NCI-H2081 treated with DMSO at 0.1 percent for 48 hours (cell line): ENCODE measurements at places on chromosomes 3 and 15.

GRCh38 chr15:57283774-57284503 lies 92.4 kb upstream of the CGNL1 start:
- no peak for DNase-seq

DNA sequence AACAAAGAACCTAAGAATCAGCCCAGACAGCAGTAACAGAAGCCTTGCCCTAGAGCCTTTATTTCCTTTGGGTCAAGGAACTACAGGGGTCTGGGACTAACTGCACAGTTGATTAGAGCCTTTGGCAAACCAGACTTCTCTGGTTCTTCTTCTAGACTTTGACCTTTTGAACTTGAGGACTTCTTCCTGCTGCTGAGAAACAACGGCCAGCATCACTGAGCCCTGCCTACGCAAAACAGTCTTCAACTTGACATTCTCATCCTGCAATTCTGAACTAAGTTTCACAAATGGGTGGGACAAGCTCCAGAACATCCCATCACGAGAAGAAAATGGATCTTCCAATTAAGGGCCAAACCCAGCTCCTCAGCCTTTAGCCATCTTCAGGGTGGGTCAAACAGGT lies 31.4 kb downstream of the CMTM6 start:
- no peak for DNase-seq

- DNase-seq, result no peak
These were observed 183.8 kb upstream of the MCTP2 start for GRCh38 chr15:94047566-94047965.

- no peak for DNase-seq
These were observed 71.8 kb downstream of the DTWD1 start for GRCh38 chr15:49692514-49693090.

- DNase-seq, result no peak
These were observed 534 bp downstream of the FRMD5 start for GRCh38 chr15:44194323-44195150.

DNA sequence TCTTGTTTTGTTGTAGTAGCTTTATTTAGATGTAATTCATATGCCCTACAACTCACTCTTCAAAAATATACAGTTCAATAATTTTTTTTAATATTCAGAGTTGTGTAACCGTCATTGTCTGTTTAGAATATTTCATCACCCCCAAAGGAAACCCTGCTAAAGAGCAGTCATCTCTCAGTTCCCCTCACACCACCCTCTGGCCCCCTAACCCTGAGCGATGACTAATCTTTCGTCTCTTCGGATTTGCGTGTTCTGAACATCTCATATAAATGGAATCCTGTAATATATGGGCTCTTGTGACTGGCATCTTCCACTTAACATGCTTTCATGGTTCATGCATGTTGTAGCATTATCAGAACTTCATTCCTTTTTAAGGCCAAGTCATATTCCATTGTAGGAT lies 183.8 kb downstream of the ATG7 start:
- no peak for DNase-seq

GRCh38 chr3:25019506-25019905 lies 408.6 kb upstream of the RARB start:
- no peak for DNase-seq

DNA sequence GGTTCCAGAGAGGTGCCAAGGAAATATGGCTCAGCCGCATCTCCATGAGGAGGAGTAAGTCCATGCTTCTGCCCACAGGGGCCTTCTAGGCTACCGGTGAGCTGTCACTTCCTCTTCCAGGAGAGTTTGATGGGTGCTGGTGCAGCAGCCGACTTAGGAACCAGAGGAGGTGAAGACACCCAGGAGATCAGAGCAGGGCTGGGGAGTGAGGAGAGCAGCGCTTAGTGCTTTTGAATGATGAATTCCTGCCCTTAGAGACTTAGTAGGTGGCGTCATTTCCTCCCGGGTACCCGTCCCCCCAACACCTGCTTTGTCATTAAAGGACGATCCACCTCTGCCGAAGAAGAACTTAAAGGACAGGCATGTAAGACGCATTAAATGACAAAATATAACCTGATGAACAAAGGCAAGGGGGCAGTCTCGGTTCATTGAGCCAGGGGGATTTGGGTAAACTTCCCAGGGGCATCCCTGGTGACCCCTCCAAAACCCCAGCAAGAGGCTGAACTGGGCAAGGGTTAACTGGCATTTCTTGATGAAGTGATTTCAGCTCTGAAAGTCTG lies 67.6 kb downstream of the HES1 start:
- DNase-seq, result no peak

GRCh38 chr15:27352136-27352535 lies 381.2 kb downstream of the GABRG3 start:
- DNase-seq, result no peak

DNA sequence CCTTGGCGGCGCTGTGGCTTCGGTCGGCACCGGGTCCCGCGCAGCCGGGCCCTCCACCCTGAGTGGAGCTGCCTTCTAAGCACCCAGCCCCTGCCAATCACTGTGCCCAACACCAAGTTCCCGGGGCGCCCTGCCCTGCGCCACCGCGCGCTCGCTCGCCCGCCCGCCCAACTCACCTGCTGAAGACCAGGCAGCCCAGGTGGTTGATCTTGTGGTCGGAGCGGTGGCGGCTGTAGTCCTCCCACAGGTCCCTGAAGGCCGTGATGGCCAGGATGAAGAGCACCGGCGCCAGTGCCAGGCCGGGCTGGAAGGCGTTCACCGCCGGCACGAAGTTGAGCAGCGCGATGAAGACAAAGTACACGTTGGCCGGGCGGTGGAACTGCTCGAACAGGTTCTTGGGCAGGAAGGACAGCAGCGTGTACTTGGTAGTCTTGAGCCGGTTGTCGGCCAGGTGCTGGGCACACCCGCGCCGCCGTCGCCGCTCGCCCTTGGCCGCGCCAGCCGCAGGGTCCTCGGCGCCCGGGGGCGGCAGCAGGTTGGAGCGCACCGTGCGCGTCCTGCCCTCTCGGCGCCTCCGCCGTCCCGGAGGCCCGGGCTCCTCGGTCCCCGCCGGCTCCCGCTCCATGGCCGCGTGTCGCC lies 536 bp downstream of the ATP10A start:
- DNase-seq, result no peak
